ENCODE measurements at places on chromosomes 6 and 20.

DNA sequence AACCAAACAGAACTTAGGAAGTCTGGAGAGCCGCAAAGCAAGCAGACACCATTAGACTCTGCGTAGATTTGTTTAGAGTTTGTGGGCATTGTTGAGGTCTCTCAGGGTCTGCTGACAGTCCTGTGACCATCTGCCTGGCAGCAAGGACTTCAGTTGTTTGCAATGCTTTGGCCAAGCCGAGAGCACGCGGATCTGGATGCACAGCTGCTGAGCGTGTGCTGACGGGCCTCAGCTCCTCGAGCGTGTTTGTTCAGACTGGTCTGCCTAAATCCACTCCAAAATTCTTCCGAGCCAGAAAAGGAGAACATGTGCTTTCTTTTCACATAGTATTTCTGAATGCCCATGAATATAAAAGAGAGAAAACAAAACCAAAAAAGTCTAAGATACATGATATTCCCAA lies 159.0 kb downstream of the ZNF217 start:
- no peak for DNase-seq

DNA sequence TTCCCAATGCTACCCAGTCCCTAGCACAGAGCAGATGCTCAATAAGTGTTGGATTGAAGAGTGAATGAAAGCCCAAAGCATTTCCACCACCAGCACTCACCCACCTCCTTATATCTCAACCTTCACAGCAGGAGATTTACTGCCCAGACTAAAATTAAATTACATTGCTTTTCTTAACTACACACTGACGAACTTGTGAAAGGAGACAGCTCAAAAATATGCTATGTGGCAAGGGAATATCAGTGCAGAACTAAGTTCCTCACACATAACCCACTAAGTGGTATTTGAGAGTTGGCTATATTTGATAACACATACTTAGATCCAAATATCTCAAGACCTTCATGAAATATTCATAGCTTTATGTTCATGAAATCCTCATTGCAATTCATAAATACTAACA lies 137.7 kb downstream of the FRK start:
- DNase-seq = no peak

GRCh38 chr6:21305893-21306332 lies 287.6 kb upstream of the SOX4 start:
- peak; percentile 33 for DNase-seq

DNA sequence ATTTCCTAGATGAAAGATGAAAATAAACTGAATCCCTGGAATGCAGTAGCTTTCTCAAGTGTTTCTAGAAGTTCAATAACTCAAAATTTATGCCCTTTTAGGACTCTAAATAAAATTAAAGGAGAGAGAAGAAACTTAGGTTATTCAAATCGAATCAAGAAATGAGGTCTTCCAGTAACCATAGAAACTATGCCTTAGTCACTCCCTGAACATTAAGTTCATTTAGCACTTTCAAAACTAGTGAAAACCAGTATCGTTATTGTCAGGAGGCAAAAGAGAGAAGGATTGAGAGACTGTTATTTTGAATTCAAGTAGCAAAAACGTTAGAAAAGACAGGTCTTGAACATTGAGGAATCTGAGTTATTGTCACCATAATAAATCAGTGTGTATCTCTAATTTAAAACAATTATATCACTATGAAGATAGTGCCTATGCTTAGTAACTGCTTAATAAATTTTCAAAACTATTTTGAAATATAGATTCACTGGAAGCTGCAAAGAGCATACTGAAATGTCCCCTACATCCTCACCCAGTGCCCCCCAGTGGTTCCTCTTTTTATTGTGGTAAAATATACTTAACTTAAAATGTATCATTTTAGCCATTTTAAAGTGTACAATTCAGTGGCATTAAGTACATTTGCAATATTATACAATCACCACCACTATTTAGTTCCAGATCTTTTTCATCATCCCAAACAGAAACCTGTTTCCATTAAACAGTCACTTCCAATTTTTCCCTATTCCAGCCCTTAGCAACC lies 4.6 kb downstream of the RPP21 start:
- no peak for DNase-seq

- DNase-seq = peak; percentile 26
These were observed 7.4 kb downstream of the CEP85L start for GRCh38 chr6:118644007-118644406.

DNA sequence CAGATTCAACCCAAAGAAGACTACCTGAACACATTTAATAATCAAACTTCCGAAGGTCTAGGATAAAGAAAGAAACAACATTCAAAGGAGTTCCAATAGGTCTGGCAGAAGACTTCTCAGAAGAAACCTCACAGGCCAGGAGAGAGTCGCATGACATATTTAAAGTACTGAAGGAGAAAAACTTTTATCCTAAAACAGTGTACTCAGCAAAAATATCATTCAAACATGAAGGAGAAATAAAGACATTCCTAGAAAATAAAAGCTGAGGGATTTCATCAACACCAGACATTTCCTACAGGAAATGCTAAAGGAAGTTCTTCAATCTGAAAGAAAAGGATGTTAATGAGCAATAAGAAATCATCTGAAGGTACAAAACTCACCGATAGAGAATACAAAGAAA lies 108.6 kb downstream of the BTBD9 start:
- no peak for DNase-seq
